Esophagus squamous epithelium (tissue), 5 donors: ENCODE measurements at places on chromosomes 16 and 17. TPM values are rescaled to one million over a fixed set of nuclear protein-coding genes. Genes with fewer than 3 reads are reported as not detected.
A peak's percentile ranks its signal among the peaks of the same experiment; 100 is the strongest.

DNA sequence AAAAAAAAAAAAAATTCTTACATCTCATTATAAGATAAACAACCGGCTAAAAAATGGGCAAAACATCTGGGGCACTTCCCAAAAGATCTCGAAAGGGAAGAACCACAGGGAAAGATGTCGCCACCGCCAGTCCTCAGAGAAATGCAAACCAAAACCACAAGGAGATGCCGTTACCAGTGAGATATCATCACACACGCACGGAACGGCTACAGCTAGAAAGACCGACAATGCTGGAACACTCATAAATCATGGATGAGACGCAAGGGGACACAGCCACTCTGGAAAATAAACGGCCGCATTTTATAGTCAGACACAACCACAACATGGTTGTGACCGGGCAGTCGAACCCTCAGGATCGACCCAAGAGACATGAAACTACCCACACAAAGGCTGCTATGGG lies 24.5 kb downstream of the WDR45B start:
- H3K4me3 ChIP-seq, result no peak overlapping the region
- peaks cover 100% of the 10 kb centered on the region for H3K36me3 ChIP-seq
- H3K27ac ChIP-seq, result no peak overlapping the region
- H3K27me3 ChIP-seq, result no peaks in the 10 kb centered on the region
- H3K4me1 ChIP-seq, result no peaks in the 10 kb centered on the region

The UBE2O gene
- total RNA-seq, result 11.9 TPM

DNA sequence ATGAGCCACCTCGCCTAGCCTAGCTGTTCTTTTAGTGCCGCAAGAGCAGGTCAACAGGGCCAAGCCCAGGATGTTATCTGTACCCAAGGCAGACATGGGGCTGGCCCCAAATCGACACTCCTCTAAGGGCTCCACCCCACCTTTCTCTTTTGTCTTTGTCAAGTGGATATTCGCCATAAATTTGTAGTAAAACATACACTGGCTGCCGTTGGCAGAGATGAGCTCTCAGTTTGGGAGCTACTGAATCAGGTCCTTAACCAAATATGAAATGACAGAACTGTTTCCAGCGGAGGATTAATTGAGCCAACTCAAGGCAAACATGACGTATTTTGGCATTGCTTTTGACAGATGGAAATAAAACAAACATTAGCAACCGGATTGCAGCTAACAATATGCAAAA lies 556.9 kb upstream of the CDH5 start:
- no peaks in the 10 kb centered on the region for H3K36me3 ChIP-seq
- H3K27me3 ChIP-seq, result no peaks in the 10 kb centered on the region
- H3K27ac ChIP-seq, result no peak overlapping the region

- H3K27me3 ChIP-seq, result peaks cover 20% of the 10 kb centered on the region
- DNase-seq, result no peak
- H3K36me3 ChIP-seq, result no peaks in the 10 kb centered on the region
- H3K4me3 ChIP-seq, result no peak overlapping the region
- no peak overlapping the region for H3K27ac ChIP-seq
- H3K4me1 ChIP-seq, result peaks cover 39% of the 10 kb centered on the region
Measured at GRCh38 chr17:46822388-46822921, 4.0 kb upstream of the WNT3 start.

DNA sequence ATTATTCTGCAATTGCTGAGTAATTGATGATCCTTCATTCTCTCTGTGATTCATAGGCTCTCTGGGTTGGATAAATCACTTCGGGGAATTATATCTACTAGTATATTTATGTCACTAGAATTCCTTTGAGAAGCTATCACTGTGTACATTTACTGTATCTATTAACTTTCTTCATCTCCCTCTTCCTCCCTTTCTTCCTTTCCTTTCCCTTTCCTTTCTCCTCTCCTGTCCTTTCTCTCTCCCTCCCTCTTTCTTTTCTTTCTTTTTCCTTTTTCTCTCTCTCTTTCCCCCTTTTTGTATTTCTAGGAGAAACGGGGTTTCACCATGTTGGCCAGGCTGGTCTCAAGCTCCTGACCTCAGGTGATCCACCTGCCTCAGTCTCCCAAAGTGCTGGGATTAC lies 711.8 kb downstream of the WWOX start:
- H3K36me3 ChIP-seq, result no peaks in the 10 kb centered on the region
- no peak for DNase-seq
- H3K27me3 ChIP-seq, result no peaks in the 10 kb centered on the region
- no peak overlapping the region for H3K4me3 ChIP-seq
- peaks cover 21% of the 10 kb centered on the region for H3K4me1 ChIP-seq
- H3K27ac ChIP-seq, result no peak overlapping the region

The SAMD14 gene
- 0.57 TPM for total RNA-seq

GRCh38 chr17:67164302-67164701 lies 80.7 kb downstream of the HELZ start:
- no peak overlapping the region for H3K4me3 ChIP-seq
- no peaks in the 10 kb centered on the region for H3K4me1 ChIP-seq
- H3K27ac ChIP-seq, result no peak overlapping the region
- no peaks in the 10 kb centered on the region for H3K27me3 ChIP-seq

- H3K4me1 ChIP-seq, result no peaks in the 10 kb centered on the region
- no peaks in the 10 kb centered on the region for H3K36me3 ChIP-seq
Measured at GRCh38 chr17:27217631-27218030, 76.3 kb upstream of the WSB1 start.

DNA sequence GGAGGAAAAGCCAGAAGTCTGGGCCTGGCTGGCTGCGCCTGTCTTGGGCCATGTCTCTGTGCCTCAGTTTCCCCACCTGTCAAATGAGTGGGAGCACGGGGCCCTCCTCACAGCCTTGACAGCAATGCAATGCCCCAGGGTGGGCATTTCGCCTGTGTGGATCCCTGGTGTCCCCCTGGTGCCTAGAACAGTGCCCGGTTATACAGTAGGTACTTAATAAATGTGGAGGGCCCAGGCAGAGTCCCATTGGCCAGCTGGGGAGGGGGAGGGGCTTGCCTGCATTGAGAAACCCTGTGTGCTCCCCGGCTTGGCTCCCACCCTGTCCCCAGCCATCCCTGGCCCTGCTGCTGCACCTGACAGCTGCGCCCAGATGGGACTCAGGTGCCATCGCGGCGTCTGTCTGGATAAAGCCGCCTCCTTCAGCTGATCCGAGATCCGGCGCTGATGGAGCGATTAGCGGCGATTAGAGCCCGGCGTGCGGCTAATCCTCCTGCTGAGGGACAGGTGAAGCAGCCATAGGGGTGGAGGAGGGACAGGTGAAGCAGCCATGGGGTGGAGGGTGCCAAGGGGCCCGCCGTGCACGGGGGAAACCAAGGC lies 12.4 kb downstream of the ZFPM1 start:
- no peak overlapping the region for H3K27ac ChIP-seq
- DNase-seq, result no peak
- no peaks in the 10 kb centered on the region for H3K27me3 ChIP-seq
- no peak overlapping the region for H3K4me3 ChIP-seq

DNA sequence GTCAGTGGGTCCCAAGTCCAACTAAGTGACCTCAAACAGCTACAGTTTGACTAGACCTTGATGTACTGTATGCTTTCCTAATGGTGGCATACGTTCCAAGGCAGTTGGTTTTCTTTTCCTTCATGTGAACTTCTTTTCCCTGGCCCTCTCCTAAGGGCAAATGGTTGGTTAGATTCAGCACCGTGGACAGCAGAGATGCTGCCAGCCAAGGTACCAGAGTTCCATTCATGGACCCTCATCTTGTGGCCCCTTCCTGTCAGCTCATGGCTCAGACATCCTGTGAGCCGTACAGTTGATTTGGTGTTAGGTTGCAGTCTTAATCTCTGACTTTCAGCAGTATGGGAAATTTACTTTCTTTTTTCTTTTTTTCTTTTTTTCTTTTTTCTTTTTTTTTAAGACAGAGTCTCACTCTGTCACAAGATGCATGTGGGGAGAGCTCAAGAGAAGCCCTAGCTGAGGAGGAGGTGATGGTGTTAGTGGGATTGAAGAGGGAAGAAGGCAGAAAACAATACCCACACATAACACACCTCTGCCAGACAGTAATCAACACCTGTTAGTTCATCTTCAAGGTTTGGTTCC lies 122.4 kb downstream of the USP31 start:
- H3K27me3 ChIP-seq, result no peaks in the 10 kb centered on the region
- DNase-seq, result no peak
- no peak overlapping the region for H3K4me3 ChIP-seq
- H3K4me1 ChIP-seq, result no peaks in the 10 kb centered on the region
- no peak overlapping the region for H3K27ac ChIP-seq

DNA sequence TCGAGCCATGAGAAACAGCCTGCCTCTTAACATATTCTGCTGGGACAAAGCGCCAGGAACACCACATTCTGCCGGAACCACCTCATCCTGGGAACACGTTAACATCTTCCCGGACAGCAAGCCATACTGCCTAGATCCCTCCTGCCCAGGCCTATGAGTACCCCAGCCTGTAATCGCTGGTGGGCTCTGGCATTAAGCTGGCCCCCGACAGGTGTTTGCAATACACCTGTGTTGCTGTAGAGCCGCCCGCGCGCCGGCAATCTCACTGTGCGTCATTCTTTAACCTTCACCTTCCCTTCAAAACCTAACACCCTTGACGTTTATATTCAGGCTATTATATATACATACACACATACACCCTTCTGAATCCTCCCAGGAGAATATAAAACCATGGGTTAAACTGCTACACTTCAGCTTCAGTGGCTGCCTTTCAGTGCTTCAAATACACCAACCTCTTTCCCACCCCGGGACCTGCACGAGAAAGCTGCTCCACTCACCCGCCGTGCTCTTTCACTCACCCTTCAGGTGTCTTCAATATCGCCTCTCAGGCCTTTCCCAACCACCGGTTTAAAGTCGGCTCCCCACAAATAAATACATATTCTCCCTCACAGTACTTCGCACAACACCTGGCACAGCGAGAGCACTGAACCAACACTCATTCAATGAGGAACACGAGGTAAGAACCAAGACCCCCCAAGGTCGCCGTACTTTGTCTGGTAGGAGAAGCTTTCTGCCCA lies 1.0 kb upstream of the ENDOV start:
- DNase-seq, result no peak
- H3K36me3 ChIP-seq, result peaks cover 20% of the 10 kb centered on the region
- peaks cover 9% of the 10 kb centered on the region for H3K4me1 ChIP-seq

The VAT1L gene
- 0.56 TPM for total RNA-seq

The CTF1 gene
- total RNA-seq, result 1.5 TPM

The TMEM204 gene
- 9.7 TPM for total RNA-seq

The ZNF597 gene
- total RNA-seq, result 1.0 TPM

The MILR1 gene
- total RNA-seq, result 2.5 TPM

DNA sequence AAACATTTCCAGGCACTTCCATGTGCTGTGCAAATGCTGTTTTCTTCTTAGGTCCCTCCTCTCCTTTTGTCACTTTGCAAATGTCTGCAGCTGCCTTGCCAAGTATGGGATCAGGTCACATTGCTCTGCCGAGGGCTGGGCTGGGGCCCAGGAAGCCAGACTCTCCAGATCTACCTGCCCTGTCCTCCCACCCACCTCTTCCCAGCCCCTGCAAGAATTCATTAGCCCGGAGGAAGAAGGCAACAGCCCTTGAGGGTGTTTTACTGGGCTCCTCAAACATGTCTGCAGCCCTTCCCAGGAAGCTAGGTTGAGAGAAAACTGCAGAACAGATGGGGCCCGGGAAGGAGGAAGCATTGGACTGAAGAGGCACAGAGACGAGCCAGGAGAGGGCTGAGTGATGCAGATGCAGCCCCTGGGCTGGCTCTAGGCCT lies 47.1 kb downstream of the WSB1 start:
- no peak overlapping the region for H3K4me3 ChIP-seq
- peaks cover 8% of the 10 kb centered on the region for H3K4me1 ChIP-seq
- no peaks in the 10 kb centered on the region for H3K27me3 ChIP-seq
- DNase-seq, result no peak

The SP2 gene
- 8.8 TPM for total RNA-seq

The TMED6 gene
- total RNA-seq, result not detected

The FDXR gene
- total RNA-seq, result 37.8 TPM

GRCh38 chr17:27457731-27458523 lies 1.7 kb downstream of the KSR1 start:
- H3K27ac ChIP-seq, result no peak overlapping the region
- peak overlapping the region; percentile 91 for H3K4me3 ChIP-seq
- no peak for DNase-seq
- no peaks in the 10 kb centered on the region for H3K27me3 ChIP-seq
- H3K36me3 ChIP-seq, result no peaks in the 10 kb centered on the region
- peaks cover 52% of the 10 kb centered on the region for H3K4me1 ChIP-seq

GRCh38 chr16:61909074-61909473 lies 127.2 kb downstream of the CDH8 start:
- no peaks in the 10 kb centered on the region for H3K36me3 ChIP-seq
- no peaks in the 10 kb centered on the region for H3K27me3 ChIP-seq
- no peaks in the 10 kb centered on the region for H3K4me1 ChIP-seq
- no peak for DNase-seq
- no peak overlapping the region for H3K4me3 ChIP-seq
- H3K27ac ChIP-seq, result no peak overlapping the region
